ENCODE measurements at places on chromosomes 13 and 19.

- no peak for DNase-seq
These were observed 21.4 kb downstream of the LCP1 start for GRCh38 chr13:46160471-46161066.

DNA sequence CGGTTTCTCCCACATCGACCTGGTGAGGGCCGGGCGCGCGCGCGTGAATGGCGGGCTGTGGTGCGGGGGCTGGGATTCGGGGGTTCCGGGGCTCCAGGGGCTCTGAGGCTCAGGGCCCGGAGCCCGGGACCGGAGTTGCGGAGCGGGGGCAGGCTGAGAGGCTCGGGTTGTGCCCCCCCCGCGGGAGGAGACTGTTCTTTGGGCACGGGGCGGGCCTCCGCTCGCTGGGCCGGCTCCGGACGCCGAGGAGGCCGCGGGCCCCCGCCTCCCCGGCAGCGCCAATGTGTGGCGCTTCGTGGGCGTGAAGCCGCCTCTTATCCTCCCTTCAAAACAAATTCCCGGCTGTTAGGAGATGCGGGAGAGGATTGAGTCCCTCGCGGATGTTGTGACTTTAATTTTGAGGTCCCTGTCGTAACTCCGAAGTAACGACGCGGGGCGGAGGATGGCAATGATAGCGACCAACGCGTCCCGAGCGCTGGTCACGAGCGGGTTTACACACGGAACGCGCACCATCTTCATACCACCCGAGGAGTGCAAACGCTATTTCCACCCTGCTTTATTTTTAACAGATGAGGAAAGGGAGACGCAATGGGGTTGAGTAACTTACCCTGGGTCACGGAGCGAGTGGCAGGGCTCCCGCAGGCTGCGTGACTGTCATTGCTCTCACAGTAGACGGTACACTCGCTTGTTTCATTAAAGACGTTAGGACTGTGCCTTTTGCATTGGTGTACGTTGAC, 536 bp downstream of the UBA2 start:
- no peak for DNase-seq

DNA sequence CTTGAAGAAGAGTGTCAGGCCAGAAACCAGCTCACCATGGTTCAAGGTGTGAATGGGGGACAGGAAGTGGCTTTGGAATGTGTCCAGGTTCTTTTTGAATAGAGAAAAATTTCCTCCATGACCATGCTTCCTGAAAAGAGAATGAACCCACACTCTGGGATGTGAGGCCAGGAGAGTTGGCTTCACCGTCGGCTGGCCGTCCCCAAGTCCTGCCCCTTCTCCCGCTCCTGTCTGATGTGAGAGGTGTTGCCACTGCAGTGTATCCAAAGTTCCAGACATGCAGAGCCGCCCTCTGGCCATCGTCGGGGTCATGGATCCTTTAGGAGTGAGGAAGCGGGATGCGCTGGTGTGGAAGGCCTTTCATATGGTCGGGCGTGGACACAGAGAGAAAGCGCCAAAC, 101.2 kb downstream of the COL4A2 start:
- no peak for DNase-seq

GRCh38 chr13:51026016-51026415, 85.1 kb downstream of the C13orf42 start:
- DNase-seq, result no peak

GRCh38 chr19:46218160-46218559, 11.4 kb upstream of the IGFL1 start:
- no peak for DNase-seq

GRCh38 chr19:2478278-2478755, 2.4 kb downstream of the GADD45B start:
- DNase-seq, result peak; percentile 25

GRCh38 chr19:10214784-10215183, 16.3 kb downstream of the S1PR2 start:
- DNase-seq, result no peak

- DNase-seq, result no peak
These were observed 10.1 kb upstream of the TMEM255B start for GRCh38 chr13:113748862-113749451.

- DNase-seq, result no peak
These were observed 2.2 kb downstream of the ACP7 start for GRCh38 chr19:39086386-39086785.

DNA sequence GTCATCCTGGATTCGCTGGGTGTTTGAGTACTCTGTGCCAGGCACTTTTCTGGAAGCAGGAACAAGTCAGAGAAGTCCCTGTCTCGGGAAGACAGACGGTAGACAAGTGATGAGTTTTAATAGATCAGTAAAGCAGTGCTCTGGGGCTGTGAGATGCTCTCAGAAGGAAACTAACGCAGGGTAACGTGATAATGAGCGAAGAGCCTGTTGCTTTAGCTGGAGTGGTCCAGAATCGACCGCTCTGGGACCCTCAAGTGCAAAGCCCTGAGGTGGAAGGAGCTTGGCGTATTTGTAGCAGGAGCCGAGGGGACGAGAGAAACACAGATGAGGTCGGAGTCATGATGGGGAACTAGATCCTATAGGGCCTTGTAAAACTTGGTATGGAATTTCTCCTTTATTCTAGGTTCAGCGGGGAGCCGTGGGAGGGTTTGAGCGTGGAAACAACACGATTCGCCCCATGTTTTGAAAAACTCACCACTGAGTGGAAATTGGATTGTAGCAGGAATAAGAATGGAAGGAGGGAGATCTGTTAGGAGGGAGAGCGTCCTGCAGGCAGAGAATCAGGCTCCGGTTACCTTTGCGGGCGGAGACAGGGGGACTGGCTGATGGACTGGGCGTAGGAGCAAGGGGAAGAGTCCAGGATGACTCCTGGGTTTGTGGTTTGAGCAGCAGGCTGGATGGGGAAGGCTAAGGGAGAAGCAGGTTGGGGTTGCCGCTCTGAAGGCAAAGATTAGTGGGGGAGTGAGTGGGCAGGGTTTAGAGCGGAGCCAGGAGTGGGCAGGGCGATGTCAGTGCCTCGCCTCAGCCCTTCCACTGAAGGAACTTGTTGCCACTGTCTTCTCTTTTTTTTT, 763 bp downstream of the POLD1 start:
- DNase-seq, result no peak

DNA sequence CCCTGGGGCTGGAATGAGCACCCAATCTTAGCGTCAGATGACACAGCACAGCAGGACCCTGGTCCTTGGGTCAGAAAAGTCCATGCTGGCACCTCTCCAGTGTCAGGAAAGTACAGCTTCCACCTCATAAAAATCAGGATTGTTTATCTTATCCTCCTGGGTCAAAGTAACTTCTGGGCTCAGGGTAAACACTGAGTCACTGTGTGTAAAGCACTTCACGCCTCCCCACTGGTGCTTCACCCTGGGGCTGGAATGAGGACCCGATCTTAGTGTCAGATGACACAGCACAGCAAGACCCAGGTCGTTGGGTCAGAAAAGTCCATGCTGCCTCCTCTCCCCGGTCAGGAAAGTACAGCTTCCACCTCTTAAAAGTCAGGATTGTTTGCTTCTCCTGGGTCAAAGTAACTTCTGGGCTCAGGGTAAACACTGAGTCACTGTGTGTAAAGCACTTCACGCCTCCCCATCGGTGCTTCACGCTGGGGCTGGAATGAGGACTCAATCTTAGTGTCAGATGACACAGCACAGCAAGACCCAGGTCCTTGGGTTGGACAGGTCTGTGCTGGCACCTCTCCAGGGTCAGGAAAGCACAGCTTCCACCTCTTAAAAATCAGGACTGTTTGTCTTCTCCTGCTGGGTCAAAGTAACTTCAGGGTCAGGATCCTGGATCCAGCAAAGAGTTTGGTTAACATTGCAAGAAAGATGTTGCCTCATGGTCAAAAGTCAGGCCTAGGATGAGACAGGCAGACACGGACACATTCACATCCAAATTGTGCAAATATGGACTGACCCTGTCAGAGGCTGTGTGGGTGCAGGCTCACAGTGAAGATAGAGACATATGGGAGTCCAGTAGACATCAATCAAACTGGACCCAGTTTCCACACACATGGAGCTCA, 39.2 kb upstream of the CYP2A7 start:
- no peak for DNase-seq

GRCh38 chr13:75825594-75825993, 189.5 kb downstream of the LMO7 start:
- DNase-seq, result no peak

- no peak for DNase-seq
These were observed 23.5 kb downstream of the RHPN2 start for GRCh38 chr19:33040994-33041827.

DNA sequence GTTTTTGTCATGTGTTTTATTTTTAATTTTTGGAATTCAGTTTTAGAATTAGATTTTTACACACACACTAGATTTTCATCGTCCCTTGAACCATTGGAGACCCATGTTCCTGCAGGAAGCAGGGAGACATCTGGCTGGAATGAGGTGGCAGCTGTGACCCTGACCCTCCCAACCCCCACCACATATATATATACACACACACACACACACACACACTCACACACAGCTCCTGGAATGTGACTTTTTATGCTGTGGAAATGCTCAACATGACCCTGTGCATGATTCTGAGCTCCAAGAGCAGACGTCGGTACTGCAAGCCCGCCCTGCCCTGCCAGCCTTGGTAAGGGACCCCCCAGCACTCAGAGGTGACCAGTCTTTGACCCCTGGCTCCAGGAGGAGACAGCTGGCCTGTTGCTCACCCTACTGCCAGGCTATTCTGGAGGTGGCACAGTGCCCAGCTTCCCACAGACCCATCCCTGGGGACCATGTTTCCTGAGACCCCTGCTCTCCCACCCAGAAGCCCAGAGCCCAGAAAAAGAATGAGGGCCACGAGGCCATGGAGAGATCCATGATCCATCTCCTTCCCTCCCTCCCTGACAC, 103.2 kb upstream of the VSTM2B start:
- DNase-seq, result no peak

DNA sequence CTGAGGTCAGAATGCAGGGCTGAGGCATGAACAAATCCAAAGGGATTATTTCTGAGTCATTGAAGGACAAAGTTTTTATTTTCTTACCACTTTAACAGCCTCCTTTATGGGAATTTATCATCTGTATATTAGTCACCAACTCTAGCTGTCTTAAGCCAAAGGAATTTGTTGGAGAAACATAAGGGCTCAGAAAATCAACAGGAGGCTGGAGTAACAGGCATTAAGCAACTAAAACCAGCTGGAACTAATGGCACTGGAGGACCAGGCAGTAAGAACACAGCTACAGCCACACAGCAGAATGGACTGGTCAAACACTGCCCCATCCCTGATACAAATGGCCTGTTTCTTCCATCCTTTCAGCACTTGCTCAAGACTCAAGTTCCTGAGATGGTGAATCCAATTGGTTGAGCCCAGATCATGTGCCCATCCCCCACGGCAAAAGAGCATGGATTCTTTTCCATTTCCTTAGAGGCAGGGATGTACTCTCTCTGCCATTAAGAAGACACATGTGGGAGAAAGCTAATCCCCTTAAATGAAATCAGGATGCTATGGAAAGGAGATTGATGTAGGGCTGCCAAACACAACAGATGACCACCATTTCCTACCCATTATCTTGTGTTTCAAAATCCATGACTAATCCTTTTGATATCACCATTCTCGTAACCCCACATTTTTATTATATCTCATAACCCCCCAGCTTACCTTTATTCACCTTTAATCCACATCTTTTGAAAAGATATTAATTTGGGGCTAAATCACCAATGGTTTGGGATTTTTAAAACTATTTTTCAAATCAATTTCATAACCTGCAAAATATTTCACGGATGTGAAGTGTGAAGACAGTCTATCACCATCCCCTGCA, 157.0 kb upstream of the FNDC3A start:
- no peak for DNase-seq

DNA sequence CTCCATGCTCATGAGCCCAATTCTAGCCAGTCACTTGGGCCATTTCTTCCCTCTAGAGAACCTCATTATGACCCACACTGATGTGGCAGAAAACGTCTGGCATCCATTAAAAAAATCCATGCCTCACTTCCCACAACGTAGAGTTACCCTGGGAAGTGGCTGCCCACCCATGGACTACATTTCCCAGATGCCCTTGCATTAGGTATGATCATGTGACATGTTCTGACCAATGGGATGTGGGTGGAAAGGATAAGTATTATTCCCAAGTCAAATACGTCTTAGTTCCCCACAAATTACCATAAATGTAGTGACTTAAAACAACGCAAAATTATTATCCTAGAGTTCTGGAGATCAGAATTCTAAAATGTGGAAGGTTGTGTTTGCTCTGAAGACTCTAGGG, 47.9 kb upstream of the ZNRF4 start:
- no peak for DNase-seq

- DNase-seq, result no peak
These were observed 26.2 kb downstream of the EXOSC8 start for GRCh38 chr13:37026771-37027170.

DNA sequence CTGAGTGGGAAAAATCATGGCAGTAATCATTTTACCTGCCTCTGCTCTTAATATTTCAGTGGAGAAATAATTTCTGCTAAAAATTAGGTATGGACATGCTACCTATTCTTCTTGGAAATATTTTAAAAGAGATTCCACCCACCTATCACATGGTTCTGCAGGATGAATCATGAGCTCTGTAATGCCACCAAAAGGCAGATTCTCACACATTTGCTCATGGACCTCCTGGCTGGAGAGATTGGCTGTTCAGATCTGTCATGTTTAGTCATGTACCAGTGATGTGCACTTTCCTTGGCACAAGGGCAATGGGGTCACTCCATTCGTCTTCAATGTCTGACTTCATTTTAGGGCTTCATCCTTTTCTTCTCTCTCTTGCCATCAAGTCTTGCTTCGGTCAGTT, 101.8 kb upstream of the MBNL2 start:
- DNase-seq, result no peak

DNA sequence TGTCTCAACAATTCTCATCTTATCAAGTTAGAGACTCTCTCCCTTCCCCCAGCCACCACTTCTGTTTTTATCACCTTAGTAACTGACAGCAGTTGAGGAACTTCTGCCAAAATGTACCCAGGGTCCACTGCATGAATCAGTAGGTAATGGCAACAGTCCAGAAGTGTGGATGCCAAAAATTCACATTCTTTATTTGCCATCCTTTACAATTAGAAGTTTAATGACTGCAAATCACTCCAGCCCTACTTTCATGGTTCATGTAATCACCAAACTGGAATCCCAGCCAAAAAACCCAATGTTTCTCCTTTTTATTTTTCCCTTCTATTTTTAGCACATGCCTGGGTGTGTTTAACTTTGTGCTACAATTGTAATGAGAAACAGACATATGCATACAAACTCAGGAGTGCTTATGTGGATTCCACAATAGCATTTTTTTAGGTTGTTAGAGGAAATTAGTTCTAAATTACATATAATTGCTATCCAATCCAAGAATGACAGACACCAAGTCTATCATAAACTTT, 243.5 kb downstream of the RGCC start:
- DNase-seq, result no peak

GRCh38 chr13:99495466-99496183, 5.6 kb upstream of the TM9SF2 start:
- no peak for DNase-seq

DNA sequence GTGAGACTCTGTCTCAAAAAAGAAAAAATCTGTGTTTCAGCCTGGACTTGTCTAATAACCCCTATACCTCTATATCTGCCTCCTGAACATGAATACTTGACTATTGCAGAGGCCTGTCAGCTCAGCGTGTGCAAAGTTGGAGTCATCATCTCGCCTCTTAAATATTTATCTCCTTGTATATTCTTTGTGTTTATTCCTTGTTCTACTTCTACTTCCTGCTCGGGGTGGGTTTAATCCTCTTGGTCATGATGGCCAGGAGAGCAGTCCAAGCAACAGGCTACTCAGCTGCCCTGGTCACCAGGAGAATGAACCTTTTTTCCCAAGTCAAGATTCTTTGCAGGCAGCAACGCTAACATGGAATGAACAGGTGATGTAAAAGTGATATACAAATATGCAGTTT, 119.1 kb downstream of the PCCA start:
- no peak for DNase-seq

GRCh38 chr19:20371911-20372310, 193.7 kb downstream of the ZNF737 start:
- no peak for DNase-seq

GRCh38 chr13:39875111-39875987, 219.9 kb downstream of the COG6 start:
- no peak for DNase-seq

All from stimulated activated CD8-positive, alpha-beta memory T cell treated with anti-CD3 and anti-CD28 coated beads, Interleukin-2, amount 100 ng/mL, for 48 hours (primary cell).